ENCODE measurements at places on chromosomes 6 and 20.

DNA sequence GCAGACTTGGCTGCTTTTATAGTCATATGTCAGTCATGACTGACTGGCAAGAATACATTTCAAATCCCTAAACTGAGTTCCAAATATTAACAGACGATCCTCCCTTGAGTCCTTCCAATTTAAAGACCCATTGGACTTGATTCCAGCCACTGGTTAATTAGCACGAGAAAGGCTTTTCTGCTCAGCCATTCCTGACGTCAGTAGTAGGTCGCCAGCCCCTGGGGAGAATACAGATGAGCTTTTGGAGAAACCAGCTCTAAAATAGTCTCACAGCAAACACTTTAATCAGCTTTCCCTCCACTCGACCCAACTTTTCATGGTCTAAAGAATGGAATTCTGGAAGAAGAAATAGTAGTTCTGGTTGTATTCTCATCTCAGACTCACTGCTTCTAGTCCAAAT, 91.6 kb downstream of the SLC22A3 start:
- H3K4me1 ChIP-seq: peaks cover 9% of the 10 kb centered on the region
- H3K36me3 ChIP-seq: no peaks in the 10 kb centered on the region
- H3K4me3 ChIP-seq: no peak overlapping the region
- no peak for DNase-seq
- H3K27me3 ChIP-seq: peaks cover 38% of the 10 kb centered on the region

- H3K4me3 ChIP-seq: peak overlapping the region; percentile 96
- peaks cover 60% of the 10 kb centered on the region for H3K4me1 ChIP-seq
- no peaks in the 10 kb centered on the region for H3K27me3 ChIP-seq
- peak; percentile 19 for DNase-seq
Observed at GRCh38 chr6:35343835-35344550, 1.6 kb downstream of the PPARD start.

DNA sequence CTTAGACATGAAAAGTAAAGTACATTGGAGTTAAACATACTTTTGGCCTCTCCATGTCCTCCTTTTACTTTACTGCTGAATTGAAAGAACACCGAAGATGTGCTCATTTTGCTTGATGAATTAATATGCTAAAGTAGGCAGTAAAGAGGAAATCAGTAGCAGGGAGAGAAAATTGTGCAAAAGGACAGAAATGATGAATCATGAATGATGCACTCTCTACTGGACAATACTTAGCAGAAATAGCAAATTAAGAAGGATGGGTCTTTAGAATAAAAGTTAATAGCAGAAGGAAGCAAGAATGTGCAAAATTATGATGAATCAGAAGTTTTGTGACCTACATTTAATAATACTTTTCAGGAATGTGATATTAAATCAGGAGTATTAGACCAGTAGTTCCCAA, 8.4 kb upstream of the SPINT3 start:
- H3K4me1 ChIP-seq: no peaks in the 10 kb centered on the region
- no peak overlapping the region for H3K27ac ChIP-seq
- H3K36me3 ChIP-seq: no peaks in the 10 kb centered on the region
- H3K27me3 ChIP-seq: peaks cover 64% of the 10 kb centered on the region
- no peak overlapping the region for H3K4me3 ChIP-seq
- DNase-seq: no peak

GRCh38 chr6:14474816-14475215, 357.2 kb downstream of the CD83 start:
- no peak for DNase-seq
- H3K27me3 ChIP-seq: no peaks in the 10 kb centered on the region
- peaks cover 11% of the 10 kb centered on the region for H3K4me1 ChIP-seq
- no peak overlapping the region for H3K4me3 ChIP-seq
- no peaks in the 10 kb centered on the region for H3K36me3 ChIP-seq

DNA sequence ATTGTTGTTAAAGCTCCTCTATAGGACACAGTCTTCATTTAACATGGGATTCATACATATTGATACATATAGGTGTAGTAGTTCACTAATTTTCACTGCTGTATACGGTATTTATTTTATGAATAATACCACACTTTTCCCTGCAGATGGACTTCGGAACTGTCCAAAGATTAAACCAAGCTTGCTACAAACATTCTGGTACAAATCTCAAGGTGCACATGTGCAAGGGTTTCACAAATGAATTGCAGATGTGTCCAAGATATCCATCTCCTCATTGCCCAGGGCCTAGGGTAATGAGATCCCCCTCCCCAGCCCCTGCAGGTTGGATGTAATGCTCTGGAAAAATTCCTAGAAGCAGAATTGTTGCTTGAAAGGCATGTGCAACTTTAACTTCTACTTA, 31.4 kb downstream of the DTNBP1 start:
- DNase-seq: no peak
- peaks cover 43% of the 10 kb centered on the region for H3K4me1 ChIP-seq
- H3K4me3 ChIP-seq: no peak overlapping the region
- peaks cover 44% of the 10 kb centered on the region for H3K36me3 ChIP-seq

DNA sequence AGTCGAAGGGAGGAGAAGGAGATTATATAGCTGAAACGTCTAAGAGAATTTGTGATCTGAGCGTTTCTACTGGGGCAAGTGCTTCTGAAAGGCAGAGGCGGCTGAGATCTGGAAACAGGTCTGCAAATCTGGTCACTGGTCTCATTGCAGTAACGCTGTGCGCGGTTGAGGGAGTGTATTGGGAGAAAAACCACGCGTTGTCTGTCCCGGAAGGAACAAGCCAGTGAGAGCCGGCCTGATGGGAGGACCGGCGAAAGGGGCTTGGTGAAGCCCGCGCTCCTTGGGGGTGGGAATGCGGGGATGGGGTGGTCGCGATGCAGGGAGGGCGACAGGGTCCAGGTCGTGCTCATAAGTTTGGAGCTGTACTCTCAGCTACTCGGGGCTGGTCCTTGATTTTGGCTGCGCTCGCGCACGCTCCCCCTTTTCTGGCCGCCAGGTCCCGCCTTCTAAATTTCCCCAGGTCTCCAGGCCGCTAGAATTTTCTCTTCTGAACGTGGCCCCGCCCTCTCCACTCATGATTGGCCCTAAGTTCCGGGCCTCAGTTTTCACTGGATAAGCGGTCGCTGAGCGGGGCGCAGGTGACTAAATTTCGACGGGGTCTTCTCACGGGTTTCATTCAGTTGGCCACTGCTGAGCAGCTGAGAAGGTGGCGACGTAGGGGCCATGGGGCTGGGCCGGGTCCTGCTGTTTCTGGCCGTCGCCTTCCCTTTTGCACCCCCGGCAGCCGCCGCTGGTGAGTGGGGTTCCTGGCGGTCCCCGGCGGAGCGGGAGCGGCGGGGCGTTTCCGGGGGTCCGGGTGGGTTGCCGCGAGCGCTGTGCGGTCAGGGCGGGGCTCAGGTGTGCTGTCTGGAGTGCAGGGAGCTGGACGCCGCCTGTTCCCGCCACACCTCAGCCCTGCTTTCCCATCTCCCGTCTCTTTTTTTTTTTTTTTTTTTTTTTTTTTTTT, at the start of gene MICB:
MICB (plus strand) TSS at position 615 of the 946 bp plus-strand sequence; CDS start at position 664, 49 bp downstream.
- peaks cover 65% of the 10 kb centered on the region for H3K4me1 ChIP-seq
- H3K4me3 ChIP-seq: peak within 1 kb of the TSS; percentile 82
- H3K27me3 ChIP-seq: no peaks in the 10 kb centered on the region
- DNase-seq: peak; percentile 87

DNA sequence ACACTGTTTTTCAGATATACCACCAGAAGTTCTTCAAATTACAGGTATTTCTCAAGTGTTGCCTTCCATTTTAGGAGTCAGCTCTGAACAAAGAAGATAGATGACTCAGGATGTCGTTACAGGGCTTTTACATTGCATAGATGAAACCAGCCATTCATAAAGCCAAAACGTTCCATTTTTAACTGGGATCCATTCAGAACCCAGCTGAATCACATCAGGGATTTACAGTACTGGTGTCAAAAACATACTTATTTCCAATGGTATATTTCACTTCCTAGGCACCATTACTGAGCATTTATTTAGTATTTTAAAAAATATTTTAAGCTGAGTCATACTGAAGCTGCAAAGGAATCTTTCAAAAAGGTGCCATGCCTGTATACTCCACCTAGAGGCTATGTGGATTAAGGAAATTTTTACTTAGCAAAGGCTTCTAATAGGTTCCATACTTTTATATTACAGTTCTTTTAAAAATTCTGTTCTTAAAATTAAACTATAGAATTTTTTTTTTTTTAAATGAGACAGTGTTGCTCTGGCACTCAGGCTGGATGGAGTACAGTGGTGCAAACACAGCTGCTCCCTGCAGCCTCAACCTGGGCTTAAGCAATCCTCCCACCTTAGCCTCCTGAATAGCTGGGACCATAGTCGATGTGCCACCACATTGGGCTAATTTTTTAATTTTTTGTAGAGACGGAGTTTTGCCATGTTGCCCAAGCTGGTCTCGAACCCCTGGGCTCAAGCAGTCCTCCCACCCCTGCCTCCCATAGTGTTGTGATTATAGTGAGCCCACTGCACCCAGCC, 2.6 kb downstream of the ASF1A start:
- H3K36me3 ChIP-seq: peaks cover 48% of the 10 kb centered on the region
- H3K4me1 ChIP-seq: peaks cover 65% of the 10 kb centered on the region
- H3K4me3 ChIP-seq: peak overlapping the region; percentile 79
- peak overlapping the region; percentile 94 for H3K27ac ChIP-seq

DNA sequence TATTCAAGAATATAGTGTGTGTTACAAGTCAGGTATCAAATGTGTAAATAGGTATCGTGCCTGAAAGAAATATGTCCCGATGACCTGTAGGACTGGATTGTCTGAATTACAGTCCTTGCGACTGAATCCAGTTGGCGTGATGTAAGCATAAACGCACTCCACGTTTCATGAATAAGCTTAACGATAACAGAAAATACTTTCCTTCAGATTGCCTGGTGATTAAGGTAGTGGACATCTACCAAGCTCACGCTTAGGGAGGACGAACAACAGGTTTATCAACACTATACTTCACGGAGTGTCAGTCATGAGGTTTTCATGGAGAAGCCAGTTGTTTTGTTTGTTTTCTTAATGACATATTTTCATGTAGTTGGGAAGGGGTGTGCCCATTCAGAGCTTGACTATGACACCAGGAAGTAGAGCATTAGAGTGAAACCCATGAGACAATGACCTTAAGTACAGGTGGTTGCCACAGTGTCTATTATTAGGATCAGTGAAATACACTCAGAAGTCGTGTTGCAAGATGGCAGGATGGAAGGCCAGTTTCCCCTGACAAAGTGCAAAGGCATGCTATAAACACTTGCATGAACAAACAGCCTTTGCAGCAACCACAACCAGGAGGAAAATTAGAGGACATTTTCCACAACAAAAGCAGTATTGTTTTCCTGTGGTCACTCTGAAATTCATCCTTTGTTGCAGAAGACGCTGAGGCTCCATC, 305.8 kb upstream of the PRDM1 start:
- no peak for DNase-seq
- no peak overlapping the region for H3K4me3 ChIP-seq
- no peak overlapping the region for H3K27ac ChIP-seq
- H3K4me1 ChIP-seq: peaks cover 39% of the 10 kb centered on the region

- H3K36me3 ChIP-seq: no peaks in the 10 kb centered on the region
- no peak for DNase-seq
- H3K4me1 ChIP-seq: no peaks in the 10 kb centered on the region
- no peak overlapping the region for H3K4me3 ChIP-seq
Observed at GRCh38 chr6:85712346-85712745, 69.7 kb upstream of the SYNCRIP start.

DNA sequence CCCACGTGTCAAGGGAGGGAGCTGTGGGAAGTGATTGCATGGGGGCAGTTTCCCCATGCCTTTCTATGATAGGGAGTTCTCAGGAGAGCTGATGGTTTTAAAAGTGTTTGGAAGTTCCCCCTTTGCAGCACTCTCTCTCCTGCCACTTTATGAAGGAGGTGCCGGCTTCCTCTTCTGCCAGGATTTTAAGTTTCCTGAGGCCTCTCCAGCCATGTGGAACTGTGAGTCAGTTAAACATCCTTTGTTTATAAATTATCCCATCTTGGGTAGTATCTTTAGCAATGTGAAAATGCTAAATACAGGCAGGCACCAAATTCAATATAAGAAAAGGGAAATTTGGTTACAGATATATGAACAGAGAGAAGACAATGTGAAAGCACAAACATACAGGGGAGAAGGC, 96.4 kb upstream of the EPHA7 start:
- no peaks in the 10 kb centered on the region for H3K4me1 ChIP-seq
- H3K27me3 ChIP-seq: no peaks in the 10 kb centered on the region
- H3K36me3 ChIP-seq: no peaks in the 10 kb centered on the region
- no peak for DNase-seq
- no peak overlapping the region for H3K27ac ChIP-seq

DNA sequence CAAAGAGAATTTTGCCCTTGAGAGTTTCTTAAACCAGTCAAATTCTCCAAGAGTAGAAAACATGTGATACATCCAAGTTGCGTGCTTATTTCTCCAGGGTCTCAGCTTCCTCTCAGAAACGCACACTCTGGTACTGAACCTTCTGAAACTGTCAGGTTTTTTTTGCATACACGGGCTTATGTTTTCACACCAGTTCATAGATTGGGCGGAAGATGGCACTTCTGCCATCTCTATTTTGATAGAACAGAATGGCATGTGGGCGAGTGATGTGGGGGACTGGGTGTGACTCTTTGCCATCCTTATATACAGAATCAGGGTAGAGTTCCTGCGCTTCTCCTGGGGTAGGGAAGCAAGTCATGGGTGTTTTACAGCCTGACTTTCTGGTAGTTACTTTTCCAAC, 56.4 kb downstream of the ADTRP start:
- no peak for DNase-seq
- no peaks in the 10 kb centered on the region for H3K27me3 ChIP-seq
- H3K4me3 ChIP-seq: peak overlapping the region; percentile 61
- peak overlapping the region; percentile 76 for H3K27ac ChIP-seq
